ENCODE measurements at places on chromosomes 1 and 21. TPM values are rescaled to one million over a fixed set of nuclear protein-coding genes. Genes with fewer than 3 reads are reported as not detected.

GSTM4 gene
- 33.0 TPM for total RNA-seq

FALEC gene
- total RNA-seq: not detected

ORC1 gene
- total RNA-seq: 3.7 TPM

CYP4Z1 gene
- 0.16 TPM for total RNA-seq

FAAH gene
- total RNA-seq: 34.9 TPM
